ENCODE measurements at places on chromosomes 5 and 9.

- DNase-seq: no peak
These were observed 243.9 kb upstream of the KLF4 start for GRCh38 chr9:107733523-107733894.

DNA sequence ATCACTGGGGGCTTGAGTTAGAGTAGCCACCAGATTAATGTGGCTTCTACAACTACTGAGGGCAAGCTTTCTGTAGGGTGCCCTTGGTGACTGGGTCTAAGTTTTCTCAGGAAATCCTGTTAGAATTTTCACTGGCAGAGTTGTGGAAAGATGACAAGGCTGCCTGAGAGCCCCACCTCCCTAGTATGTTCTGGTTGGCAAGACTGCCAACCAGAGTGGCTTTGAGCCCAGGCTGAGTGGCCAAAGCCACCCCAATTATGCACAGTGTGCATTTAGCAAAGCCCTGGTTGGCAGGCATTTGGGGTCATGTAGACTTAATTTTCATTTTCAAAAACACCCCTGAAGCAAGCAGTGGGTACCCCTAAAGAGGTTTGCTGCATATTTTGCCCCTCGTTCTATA lies 136.7 kb upstream of the HAPLN1 start:
- no peak for DNase-seq

DNA sequence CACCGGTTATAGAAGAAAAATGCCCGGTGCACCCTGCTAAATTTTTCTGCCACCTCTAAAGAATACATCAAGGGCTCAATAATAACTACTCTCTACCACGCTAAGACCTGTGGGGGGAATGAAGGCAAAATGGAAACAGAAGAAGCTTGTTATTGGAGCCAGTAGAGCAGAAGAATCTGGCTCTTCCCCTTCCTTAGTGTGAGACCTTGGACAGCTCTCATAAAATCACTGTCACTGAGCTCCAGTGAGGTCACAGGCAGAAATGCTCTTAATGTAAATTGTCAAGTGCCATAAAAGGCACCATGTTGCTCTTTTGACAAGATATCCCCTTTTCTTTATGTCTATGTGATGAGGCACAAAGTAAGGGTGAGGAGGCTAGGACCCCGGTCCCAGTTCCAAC lies 74.4 kb downstream of the ASTN2 start:
- no peak for DNase-seq

- DNase-seq: no peak
These were observed 496 bp downstream of the TLX3 start for GRCh38 chr5:171309276-171310211.

DNA sequence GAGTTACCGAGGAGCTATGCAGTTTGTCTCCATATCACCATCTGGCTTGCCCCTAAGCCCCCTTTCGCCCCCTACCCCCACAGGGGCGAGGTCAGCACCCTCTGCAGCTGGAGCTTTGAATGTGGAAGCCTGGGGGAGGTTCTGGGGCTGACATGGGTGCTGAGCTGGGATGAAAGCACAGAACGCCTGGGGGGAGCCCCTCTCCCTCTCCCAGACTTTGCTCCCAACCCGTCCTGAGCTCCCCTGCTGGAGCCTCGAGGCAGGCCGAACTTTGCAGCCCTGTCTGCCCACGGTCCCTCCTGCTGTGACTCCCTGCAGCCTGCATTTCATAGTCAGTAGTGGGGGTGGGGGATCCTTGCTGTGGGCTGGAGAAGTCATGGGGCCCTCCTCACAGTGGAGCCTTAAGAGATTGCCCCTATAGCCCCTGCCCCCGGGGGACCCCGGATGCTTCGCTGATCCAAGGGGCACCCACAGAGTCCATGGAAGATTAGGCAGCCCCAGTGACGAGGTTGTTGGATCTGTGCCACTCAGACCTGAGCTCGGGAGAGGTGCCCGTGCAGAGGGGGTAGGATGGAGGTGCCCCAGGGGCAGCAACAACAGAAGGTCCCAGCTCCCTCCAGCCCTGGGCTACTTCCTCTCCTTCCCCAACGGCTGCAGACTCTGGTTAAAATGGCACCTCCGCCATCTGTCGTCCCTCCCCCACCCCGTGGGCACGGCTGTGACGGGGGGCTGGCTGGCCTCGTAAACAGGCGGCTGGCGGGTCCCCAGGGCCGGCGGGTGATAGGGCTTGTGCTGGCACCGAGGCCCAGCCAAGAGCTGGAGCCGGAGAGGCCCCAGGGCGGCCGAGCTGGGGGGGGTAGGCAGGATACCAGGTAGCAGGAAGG lies 162.0 kb downstream of the C9orf50 start:
- DNase-seq: no peak

- DNase-seq: no peak
These were observed 9.3 kb downstream of the ZNF622 start for GRCh38 chr5:16456103-16456832.

GRCh38 chr9:100673249-100673648 lies 95.4 kb downstream of the CAVIN4 start:
- no peak for DNase-seq

DNA sequence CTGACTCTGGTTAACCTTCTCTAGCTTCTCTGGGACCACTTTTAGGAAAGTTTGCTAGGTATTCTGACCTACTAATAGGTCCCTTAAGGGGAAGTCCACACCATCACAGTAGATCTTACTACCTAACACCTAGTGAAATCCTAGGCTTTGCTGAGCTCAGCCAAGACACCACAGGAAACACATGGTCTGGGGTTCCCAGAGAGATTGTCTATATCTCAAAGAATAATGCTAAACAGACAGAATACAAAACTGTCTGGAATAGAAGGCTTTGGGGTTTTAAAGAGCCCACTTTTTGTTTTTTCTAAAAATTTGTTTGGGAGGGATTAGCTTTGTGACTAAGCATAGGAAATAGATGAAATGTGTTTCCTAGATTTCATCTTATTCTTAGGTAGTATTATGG lies 395.1 kb downstream of the ARHGEF28 start:
- DNase-seq: no peak

DNA sequence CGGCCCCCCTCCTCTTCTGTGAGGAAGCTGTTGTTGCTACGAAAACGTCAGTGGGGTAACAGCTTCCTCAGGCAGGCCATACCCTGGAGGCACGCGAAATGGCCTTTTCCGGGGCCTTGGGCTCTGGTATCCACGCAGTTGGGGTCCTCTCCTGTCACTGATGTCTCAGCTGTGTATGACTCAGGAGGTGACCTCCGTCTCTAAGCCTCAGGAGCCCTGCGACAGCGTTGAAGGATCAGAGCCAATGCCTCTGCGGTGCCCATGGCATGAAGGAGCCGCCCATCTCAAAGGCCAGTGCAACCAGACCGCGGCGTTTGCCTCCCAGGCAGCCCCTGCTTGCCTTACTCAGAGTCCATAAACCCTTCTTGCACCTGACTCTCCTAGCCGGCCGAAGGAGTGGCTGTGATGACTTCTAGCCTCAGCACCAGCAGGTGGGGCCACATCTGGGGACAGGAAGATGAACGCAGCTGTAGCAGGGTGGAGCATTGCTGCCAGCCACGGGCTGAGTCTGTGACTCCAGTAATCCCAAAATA lies 1.0 kb upstream of the MXD3 start:
- DNase-seq: no peak

DNA sequence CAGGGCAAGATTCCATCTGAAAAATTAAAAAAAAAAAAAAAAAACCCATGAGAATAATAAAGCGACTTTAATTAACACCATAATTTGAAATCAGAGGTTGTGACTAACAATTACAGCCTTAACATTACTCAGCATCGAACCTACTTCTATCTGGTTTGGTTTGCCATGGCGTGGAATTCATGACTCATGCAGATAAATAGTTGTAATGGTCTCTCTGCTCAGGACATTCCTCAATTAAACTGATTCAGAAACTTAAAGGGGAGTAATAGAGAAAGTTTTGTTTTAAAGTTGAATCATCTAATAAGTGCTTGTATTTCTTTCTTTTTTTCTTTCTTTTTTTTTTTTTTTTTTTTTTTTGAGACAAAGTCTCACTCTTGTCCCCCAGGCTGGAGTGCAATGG lies 135.5 kb downstream of the SPATA31D1 start:
- DNase-seq: no peak
